NCI-H187 (cell line): ENCODE measurements at places on chromosomes 2 and 18.

DNA sequence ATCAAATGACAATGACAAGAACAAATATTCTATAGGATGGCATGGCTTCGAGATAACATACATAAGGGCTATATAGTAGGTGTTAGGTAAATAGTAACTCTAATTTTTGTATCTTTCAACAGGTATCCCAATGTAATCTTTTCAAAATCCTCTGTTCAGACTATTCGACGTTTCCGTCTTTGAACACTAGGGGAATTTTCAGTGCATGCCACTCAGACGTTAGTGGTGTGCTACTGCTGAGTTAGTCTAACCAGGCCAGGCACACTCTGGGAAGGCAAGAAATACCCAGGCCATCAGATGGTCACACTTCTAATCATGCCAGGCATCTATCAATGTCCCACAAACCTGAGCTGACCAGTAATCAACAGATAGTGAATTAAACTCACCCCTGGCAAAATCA is 14.6 kb upstream of the CREG2 start:
- DNase-seq: no peak

GRCh38 chr18:1751249-1751648 is 820.1 kb downstream of the METTL4 start:
- no peak for DNase-seq

- no peak for DNase-seq
These were observed 72.0 kb downstream of the NYAP2 start for GRCh38 chr2:225471482-225471881.

GRCh38 chr2:84640411-84640810 is 124.1 kb downstream of the DNAH6 start:
- no peak for DNase-seq

DNA sequence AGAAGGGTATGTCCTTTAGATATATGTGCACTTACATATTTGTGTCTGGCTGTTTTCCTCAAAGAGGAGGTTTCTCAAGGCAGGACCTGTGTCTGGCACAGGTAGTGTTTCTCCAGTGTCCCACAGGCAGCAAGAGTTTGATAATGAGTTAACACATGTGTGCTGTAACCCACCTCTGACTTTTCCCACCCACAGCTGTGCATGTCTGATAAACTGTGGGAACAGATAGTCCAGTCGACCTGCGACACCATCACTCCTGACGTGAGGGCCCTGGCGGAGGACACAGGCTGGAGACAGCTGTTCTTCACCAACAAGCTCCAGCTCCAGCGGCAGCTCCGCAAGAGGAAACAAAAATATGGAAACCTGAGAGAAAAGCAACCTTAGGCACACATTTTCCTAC is 58.2 kb downstream of the SLC16A14 start:
- DNase-seq: no peak

GRCh38 chr2:1140389-1141003 is 189.8 kb downstream of the SNTG2 start:
- DNase-seq: no peak

GRCh38 chr2:82043867-82044266 is 1739.3 kb upstream of the LRRTM1 start:
- no peak for DNase-seq

DNA sequence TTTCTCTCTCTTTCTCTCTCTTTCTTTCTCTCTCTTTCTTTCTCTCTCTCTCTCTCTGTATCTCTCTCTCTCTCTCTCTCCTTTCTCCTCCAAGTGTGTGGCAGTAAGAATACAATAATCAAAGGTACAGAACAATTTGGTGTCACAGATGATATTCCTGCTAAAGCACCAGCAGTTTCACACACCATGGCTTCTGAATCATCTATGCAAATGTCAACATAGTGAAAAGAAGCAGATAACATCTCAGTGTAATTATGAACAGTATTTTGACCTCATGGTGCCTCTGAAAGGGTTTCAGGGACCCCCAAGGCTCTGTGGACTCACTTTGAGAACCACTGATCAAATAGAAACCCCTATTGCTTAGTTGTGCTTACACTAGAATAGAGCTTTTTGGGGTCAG is 38.5 kb upstream of the CSRNP3 start:
- no peak for DNase-seq

DNA sequence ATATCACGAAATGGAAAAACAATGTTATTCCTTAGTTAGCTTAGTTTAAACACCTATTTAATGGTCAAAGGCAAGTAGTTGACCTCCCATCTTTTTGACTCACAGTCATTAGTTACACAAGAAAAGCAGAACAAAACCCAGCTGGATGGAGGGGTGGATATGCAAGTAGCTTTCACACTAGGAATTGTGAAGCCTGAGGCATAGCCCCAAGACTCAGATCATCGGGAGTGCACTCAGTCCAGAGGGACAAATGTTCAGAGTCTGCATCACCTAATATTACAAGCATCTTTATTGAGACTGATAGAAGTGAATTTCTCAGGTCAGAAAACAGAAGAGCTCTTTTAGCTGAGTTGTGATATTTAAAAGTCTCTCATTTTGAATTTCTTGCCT is 15.5 kb upstream of the CPS1 start:
- DNase-seq: no peak

GRCh38 chr2:130864830-130865800 is 28.4 kb downstream of the ARHGEF4 start:
- peak; percentile 4 for DNase-seq
